ENCODE measurements at places on chromosomes 1 and 21.

DNA sequence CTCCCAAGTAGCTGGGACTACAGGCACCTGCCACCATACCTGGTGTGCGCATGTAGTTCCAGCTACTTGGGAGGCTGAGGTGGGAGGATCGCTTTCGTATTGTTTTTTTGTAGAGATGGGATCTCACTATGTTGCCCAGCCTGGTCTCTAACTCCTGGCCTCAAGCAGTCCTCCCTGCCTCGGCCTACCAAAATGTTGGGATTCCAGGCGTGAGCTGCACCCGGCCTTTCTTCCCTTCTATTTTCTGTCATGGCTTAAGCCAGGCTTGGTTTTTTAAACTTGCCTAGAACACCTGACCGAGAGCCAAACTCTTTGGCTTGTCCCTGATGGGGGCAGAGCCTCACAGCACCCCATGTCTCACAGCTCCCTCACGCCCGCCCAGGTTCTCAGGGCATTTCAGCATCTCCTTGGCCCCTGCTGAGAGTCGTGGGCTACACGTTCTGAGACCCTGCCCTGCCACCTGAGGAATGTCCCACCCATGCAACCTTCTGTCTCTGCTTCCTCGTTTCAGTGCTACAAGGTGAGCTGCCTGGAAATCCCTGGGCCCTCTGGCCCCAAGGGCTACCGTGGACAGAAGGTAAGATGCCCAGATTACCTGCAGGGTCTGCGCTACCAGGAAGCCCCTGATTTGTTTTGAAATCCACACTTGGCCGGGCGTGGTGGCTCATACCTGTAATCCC is 15.7 kb downstream of the COL6A2 start:
- DNase-seq, result no peak

GRCh38 chr1:115722221-115722620 is 46.3 kb downstream of the CASQ2 start:
- DNase-seq, result no peak

GRCh38 chr21:35366394-35367080 is 317.4 kb upstream of the RUNX1 start:
- peak; percentile 83 for DNase-seq

GRCh38 chr1:167064621-167065020 is 25.6 kb downstream of the GPA33 start:
- DNase-seq, result no peak

GRCh38 chr1:23417570-23417969 is 7.0 kb downstream of the TCEA3 start:
- no peak for DNase-seq

DNA sequence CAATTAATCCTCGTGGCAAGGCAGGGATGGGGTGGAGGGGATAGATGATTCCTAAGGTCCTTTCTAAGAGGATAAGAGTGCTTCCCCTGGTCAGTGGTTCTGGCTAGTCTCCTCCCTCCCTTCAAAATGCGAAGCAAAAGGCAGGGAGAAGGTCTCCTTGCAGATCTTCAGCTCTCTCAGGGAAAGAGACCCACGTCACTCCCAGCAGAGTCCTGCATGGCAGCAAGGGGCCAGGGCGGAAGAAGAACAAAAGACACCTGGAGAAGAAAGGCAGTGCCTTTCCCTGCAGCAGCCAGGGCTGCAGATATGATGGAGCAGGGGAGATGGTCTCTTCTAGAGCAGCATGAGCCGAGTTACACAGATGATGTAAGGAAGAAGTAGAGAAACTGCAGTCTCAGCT is 29.6 kb upstream of the SLAMF9 start:
- no peak for DNase-seq

DNA sequence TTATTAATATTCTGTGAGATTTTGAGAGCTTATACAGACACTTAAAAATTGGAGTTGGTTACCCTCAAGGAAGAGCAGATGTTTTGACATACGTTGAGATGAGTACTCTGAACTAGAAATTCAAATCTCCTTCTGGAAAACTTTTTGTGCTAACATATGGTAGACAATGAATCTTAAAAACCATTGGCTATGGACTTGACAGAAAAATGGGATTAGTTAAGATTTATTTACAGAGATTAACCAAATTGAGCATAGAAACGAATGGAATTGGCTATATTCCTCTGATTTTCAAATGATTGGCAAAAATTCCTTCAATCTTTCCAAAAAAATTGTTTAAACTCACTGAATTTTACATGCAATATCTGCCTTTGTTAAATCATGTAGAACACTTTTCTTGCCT is 1392.9 kb downstream of the BRINP3 start:
- no peak for DNase-seq

- DNase-seq, result no peak
Measured at GRCh38 chr1:208154679-208155642, 89.2 kb downstream of the PLXNA2 start.
